ENCODE measurements at places on chromosomes 11 and 22. TPM values are rescaled to one million over a fixed set of nuclear protein-coding genes. Genes with fewer than 3 reads are reported as not detected.
A peak's percentile ranks its signal among the peaks of the same experiment; 100 is the strongest.

The SERHL2 gene
- total RNA-seq: not detected

The CERK gene
- total RNA-seq: 17.1 TPM

The LDHAL6A gene
- total RNA-seq: not detected

The RASD2 gene
- total RNA-seq: 0.05 TPM

The HNRNPUL2 gene
- total RNA-seq: 12.3 TPM

The TUB gene
- not detected for total RNA-seq

The FAM83F gene
- total RNA-seq: 3.0 TPM

The ANO3 gene
- under 0.01 TPM for total RNA-seq

DNA sequence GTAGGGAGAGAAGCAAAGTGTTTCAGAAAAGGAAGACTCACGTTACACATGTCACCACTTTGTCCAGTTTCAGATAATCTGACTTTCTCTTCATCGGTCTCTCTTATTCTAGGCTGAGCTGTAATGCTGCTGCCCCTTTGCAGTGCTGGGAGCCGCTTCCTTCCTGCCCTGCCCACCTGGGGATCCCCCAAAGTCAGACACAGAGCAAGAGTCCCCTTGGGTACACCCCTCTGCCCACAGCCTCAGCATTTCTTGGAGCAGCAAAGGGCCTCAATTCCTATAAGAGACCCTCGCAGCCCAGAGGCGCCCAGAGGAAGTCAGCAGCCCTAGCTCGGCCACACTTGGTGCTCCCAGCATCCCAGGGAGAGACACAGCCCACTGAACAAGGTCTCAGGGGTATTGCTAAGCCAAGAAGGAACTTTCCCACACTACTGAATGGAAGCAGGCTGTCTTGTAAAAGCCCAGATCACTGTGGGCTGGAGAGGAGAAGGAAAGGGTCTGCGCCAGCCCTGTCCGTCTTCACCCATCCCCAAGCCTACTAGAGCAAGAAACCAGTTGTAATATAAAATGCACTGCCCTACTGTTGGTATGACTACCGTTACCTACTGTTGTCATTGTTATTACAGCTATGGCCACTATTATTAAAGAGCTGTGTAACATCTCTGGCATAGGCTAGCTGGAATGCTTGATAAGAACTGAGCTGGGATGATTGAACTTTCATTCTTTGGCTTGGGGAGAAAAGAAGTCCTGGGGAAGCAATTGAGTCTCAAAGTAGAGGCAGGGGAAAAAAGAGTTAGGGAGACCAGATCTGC, 31.2 kb upstream of the SMIM35 start:
- DNase-seq: no peak

DNA sequence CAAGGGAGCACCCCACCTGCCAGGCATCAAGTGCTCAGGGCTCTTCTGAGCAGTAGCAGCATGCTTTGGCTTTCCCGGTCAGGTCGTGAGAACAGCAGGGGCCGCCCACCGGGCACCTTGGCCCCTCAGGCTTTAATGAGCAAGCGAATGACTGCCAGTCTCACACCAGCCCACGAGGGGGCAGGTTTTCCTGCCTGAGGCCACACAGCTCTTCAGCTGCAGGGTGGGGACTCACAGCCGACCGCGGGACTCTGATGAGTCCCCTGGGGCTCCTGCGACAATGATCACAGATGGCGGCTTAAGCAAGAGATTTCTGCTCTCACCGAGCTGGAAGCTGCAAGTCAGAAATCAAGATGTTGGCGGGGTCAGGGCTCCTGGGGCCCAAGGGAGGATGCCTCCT, 14.3 kb upstream of the FGF19 start:
- DNase-seq: peak; percentile 78

DNA sequence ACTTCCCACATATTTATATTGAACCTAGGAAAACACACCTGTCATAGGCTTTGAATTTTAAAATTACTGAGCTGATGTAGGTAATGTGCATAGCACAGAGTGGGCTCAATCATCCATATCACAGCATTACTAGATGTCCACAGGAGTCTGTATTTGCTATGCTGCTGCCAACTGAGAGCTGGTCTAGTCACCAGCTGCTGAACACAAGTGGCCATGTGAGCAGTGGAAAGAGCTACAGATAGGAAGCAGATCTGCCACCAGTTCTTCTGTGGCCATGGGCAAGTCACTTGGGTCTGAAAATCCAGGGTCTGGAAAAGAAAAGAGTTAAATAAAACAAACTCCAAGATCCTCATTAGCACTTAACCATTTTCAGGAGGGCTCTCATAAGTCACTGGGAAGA, 91.8 kb downstream of the APIP start:
- no peak for DNase-seq

GRCh38 chr11:70298243-70298915, 27.9 kb downstream of the PPFIA1 start:
- no peak for DNase-seq

DNA sequence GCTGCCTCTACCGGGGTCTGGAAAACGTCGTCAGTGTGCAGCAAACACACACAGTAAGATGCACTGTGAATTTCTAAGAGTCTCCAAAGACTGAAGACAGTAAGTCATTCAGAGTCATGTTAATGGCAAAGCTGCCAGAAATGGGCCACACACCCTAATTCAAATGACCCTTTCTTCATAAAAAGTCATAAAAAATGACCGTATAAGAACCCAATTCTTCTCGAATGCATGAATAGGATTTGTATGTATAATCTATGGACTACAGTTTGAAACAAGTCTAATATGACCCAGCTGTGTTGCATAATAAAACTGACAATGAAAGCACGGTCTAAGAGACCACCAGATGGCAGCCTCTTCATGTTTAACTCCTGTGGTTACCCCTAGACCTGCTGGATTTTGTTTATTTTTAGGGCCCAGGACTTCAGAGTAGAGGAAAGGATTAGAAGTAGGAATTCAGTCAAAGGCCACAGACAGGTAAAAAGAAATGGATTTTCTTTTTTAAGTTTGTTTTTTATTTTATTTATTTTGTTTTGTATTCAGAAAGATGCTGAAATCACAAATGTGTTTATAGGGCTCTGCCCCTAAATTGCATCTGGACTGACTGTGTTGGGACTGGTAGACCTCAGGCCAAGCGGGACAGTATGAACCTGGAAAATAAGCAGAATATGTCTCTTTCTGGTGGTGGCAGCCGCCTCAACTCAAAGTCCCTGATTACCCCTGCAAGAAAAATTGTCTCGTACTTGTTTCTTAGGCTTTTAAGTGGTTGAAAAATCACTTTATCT, 32.1 kb upstream of the SLC5A12 start:
- peak; percentile 85 for DNase-seq

DNA sequence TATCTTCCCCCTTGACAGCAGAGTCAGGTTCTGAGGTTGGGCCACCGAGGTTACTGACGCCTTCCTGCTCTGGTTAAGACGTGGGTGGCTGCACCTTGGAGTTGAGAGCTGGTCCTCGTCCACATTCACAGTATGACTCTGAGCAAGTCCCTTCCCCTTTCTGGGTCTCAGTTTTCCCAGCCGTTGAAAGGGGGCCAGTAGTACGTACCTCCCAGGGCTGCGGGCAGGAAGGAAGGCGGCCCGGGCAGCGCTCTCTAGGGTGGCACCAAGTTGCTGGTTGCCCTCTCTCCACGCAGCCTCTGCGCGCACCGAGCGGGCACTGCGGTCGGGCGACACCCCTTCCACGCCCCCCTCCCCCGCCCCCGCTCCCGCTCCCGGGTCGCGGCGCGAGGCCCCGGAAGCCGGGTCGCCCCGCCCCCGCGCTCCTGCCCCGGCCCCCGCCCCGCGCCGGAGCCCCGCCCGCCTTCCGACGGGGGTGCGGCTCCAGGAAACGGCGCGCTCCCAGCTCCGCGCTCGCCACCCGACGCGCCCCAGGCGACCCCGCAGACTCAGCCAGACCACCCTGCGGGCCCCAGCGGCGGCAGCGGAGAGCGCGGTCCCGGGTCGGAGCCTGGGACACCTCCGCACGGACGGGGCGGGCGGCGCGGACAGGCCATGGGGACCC, at the start of gene EHBP1L1:
Gene EHBP1L1, plus strand, starts transcription at position 486 of the 664 bp plus-strand sequence. CDS start 250 bp downstream, outside the sequence.
- peak; percentile 72 for DNase-seq

DNA sequence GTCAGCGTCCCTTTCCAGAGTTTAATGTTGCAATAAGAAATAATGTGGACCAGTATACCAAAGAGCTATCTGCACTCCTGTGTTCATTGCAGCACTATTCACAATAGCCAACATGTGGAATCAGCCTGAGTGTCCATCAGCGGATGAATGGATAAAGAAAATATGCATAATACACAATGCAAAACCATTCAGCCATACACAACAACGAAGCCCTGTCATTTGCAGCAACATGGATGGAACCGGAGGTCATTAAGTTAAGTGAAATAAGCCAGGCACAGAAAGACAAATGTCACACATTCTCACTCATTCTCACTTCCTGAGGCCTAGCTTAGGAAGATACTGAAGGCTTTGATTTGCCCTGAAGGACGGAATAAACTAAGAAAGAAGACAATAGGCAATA, 22.1 kb downstream of the SLC5A4 start:
- DNase-seq: no peak

DNA sequence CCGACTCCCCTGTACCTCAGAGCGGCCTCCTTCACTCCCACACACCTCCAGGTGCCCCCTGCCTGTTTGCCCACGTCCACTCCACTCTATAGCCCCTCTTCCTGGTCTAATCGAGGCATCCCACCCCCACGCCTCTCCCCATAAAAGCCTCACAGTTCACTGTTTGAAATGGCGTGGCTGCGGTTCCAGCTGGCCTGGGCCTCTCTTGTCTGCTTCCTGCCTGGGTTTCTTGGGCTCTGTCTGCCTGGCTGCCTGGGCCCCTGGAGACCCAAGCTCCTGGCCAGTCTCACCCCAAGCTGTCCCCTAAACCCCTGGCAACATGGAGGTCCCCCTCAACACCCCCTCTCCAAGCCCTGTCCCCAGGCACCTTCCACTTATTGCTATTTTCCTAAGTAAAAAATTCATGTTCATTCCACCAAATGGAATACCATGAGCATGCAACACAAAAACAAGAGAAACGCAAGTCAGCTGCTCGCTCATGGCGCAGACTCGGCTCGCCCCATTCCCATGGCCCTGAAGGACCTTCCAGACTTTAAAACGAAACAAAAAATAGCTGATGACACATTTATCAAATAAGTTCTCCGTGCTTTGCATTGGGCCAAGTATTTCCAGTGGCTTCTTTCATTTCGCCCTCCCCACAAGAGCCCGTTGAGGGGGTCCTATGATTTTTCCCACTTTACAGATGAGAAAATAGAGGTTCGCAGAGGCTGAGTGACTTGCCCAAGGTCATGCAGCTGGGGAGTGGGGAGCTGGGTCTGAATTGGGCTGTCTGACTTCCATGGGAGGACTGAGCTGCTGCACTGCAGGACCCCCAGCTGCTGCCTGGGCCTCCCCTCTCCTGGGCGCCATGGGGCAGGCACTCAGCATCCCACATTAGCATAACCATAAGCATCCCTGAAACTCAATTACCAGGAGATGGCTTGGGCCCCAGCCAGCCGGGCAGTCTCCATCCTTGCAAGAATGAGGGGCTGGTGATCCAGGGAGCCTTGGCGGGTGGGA, 11.7 kb upstream of the FLRT1 start:
- no peak for DNase-seq

GRCh38 chr11:45809456-45810395, 4.8 kb downstream of the SLC35C1 start:
- DNase-seq: no peak

- DNase-seq: no peak
These were observed 462 bp downstream of the UBE2L6 start for GRCh38 chr11:57566905-57567514.

DNA sequence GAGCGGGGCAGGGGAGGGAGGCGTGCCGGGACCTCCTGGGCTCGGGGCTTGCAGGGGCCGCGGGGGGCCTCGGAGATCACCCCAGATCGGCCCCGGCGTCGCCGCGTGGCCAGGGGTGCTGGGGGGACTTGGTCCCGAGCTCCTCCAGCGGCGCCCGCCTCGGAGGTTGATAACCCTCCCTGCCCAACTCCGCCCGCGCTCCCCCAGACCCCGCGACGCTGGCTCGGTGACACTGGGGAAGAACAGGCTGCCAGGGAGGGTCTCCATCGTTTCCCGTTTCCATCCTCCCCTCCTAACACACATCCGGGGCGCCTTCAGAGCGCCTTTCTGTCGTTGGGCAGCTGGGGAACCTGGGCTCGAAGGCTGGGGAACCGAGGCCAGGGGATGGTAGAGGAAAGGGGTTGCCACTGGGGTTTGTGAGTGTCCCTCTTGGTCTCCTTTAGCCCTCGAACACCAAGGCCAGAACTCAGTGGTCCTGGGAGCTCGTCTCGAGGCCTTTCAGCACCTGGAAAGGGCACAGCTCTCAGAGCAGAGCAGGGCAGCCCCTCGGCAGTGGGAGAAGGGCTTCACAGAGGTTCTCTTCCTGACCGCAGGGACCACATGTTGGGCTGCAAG, 431 bp downstream of the SLC37A2 start:
- DNase-seq: no peak

GRCh38 chr11:106446955-106447354, 369.5 kb downstream of the AASDHPPT start:
- no peak for DNase-seq

GRCh38 chr11:36258730-36259360, 30.4 kb downstream of the COMMD9 start:
- peak; percentile 67 for DNase-seq

DNA sequence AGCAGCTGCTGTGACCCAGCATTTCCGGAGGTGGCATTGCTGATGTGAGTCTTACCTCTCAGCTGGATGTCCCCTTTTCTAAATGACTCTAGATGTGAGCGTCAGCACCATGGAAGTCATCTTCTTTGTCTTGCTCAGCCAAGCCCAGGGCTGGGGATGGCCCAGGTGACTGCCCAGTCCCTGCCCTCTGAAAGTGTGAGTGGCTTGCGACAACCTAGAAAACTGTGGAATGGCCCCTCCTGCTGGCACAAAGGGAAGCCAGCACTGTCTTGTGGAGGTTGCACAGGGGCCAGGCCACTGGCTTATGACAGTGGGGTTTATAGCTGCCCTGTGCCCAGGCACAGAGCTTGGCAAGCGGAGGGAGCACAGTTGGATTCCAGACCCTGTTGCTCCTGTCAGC, 6.2 kb downstream of the TUB start:
- no peak for DNase-seq
